ENCODE measurements at places on chromosomes 1 and 21.

- DNase-seq = no peak
These were observed 281.9 kb downstream of the USP25 start for GRCh38 chr21:16011719-16012118.

- no peak for DNase-seq
These were observed 74.1 kb upstream of the IRF2BP2 start for GRCh38 chr1:234683861-234684632.

DNA sequence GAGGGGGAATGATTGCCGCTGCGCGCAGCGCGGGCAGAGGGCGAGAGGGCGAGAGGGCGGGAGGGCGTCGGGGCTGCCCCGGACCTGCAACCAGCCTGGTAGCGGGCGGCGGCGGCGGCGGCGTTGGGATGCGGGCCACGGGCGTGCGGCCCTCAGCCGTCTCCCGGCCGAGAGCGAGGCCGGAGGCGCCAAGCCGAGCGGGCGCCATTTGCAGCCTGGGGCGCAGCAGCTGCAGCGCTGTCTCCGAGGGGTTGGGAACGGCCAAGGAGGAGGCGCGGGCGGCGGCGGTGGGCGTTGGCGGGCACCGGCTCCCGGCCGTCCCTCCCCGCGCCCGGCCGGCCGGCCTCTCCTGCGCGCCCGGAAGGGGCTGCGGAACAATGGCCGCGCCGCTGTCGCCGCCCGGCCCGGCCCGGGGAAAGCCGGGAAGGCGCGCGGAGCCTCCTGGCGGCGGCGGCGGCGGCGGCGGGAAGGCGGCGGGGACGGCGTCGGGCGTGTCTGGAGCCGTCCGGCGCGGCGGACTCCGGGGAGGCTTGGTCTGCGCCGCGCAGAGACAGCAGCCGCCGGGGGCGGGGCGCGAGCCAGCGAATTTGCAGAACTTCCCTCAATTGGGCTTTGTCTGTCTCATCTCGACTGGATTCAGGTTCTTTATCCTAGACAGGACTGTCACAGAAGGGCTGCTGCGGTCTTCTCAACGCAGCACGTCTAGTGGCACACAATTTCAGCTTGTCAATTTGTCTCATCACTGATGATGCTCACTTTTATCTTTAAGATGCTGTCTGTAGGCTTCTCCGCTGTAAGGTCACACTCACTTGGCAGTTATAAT lies 35.7 kb downstream of the ZBTB8B start:
- no peak for DNase-seq

- no peak for DNase-seq
These were observed 40.6 kb upstream of the LYST start for GRCh38 chr1:235907187-235907896.

- no peak for DNase-seq
These were observed 36.6 kb downstream of the TNFSF18 start for GRCh38 chr1:173014160-173014559.

- DNase-seq = no peak
These were observed 61.7 kb downstream of the ATF6 start for GRCh38 chr1:161827786-161828185.

DNA sequence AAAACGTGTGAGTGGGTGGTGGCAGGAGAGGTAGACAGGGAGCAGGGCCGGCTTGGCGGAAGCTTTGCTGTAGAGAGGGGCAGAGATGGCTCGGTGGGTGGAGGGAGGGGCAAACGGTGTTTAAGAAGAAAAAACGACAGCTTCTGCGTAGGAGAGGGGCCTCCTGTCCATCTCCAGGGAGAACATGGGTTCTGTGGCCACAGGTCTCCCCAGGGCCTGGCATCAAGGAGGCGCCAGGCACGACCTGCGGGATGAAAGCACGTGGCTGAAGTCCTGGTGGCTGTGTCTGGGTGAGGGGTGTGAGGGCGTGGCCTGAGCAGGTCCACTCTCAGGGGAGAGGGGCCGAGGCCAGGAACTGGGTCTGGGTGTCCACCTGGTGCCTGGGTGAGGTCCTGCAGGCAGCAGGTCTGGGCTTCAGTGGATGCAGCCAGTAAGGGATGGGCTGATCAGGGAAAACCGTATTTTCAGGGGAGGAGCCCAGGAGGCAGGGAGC lies 940 bp upstream of the PRKCZ start:
- no peak for DNase-seq

DNA sequence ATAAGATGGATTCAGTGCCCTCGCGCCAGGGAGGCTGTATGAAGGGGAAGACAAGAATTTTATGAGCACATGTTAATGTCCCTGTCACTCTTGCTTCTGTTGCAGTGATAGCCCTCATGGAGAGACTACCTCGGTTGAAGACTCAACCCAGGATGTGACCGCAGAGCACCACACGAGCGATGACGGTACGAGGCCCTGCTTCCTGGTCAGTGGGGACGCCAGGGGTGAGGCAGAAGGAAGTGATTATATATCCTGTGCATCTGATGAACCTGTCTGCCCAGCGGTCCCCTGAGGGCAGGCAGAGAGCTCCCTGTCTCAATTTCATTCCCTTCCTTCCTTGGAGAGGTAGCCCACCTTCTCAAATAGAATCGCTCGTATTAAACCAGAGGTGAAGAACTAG lies 20.0 kb upstream of the IKBKE start:
- no peak for DNase-seq

DNA sequence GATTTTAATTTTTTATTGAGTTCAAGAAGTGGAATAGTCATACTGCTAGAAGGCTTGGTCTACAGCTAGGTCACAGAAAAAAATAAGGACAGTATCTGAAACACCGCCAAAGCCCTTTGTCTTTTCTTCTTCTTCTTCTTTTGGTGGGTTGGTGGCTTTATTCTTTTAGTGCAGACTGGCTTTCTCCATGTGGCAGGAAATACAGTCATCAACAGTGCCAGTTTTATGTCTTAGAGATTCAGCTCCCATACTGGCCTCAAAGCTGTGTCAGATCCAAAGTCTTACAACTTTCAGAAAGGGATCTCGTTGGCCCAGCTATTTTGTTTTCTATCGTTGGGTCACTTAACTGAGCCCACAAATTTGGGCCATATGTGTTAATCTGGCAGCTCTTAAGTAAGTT lies 58.2 kb downstream of the FNBP1L start:
- DNase-seq = no peak

- DNase-seq = no peak
These were observed 13.7 kb downstream of the SKI start for GRCh38 chr1:2241820-2242219.

- no peak for DNase-seq
These were observed 7.6 kb upstream of the CDCP2 start for GRCh38 chr1:54160351-54160750.

- DNase-seq = no peak
These were observed 119.3 kb downstream of the HLCS start for GRCh38 chr21:36847189-36847588.

DNA sequence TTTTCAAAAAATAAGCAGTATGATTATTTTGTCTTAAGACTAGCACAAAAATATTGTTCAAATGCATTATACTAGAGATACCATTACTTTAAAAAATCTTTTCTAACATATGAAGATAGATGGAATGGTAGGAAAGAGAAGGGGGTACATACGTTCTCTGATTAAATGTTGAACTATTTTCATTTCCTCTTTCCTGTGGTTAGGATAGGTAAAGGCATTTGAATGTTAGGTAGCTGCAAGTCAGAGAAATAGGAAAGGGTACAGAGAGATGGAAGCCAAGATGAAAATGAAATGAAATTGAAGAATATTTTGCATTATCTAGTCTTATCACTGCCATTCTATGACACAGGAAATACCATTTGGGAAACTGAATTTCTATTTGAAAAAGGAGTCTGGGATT lies 28.3 kb downstream of the TLCD4 start:
- no peak for DNase-seq

GRCh38 chr1:211343607-211344006 lies 17.0 kb downstream of the TRAF5 start:
- no peak for DNase-seq

DNA sequence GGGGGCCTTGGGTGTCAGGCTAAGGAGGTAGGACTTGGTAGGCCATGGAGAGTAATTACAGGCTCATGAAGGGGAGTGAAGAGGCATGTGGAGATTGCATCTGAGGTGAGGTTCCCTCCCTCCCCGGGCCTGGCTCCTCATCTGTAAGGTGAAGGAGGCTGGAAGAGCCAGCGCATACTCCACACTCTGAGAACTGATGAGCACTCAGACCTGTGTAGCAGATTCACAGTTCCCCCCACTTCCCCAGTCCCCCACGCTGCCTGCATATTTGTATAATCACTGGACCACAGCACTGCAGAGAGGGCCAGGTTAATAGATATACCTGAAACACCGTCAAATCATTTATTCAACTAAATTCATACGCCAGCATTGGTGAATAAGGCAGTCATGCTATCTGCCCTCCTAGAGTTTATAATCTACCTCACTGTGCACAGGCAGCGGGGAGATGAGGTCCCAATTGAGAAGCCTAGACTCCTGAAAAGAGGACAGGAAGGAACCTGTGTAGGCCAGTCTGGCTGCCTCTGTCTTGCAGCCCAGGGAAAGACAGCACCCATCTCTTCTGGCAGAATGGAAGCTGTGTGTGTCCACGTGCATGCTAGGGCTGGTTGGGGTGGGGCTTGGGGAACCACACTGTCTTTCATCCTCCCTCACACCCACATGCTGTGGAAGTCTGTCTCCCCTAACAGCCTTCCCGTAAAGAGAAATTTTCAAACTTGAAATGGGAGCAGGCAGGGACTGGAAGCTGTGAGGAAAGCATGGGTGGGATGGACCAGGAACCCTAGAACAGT lies 110.6 kb upstream of the ATP1A1 start:
- no peak for DNase-seq

DNA sequence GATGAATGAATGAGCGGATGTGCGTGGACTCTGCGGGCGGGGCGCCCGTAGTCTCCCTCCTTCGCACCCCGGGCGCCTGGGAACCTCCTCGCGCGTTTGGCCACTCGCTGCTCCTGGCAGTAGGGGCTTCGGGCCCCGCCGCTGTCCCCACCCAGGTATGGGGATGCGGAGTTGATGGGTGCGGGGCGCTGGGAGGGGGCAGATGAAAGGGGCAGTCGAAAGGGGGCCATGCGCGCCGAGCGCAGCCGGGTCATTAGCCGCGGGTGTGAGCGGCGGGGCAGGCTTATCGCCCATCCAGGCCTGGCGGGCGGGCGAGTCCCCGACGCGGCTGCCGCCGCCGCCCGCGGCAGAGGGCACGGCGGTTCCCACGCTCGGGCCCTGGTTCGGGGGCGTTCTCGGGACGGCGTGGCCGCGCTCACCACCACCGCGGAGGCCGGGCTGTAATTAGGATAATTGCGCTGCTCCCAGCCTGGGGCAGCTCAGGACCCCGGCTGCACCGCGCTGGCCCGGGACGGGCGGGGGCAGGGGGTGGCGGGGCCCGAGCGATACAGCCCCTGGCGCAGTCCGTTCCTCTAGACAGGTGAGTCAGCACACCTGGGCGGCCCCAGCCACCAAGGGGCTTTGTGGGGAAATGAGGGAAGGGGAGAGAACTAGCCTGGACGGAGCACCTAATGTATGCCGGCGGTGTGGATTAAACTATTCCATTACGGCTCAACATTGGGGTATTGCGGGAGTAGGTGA lies 22.1 kb upstream of the CITED4 start:
- DNase-seq = no peak

- no peak for DNase-seq
These were observed 8.3 kb upstream of the C1orf167 start for GRCh38 chr1:11753555-11754208.

- no peak for DNase-seq
These were observed 36.0 kb upstream of the LRRN2 start for GRCh38 chr1:204721373-204722055.

GRCh38 chr1:241637046-241637590 lies 3.1 kb downstream of the CHML start:
- DNase-seq = no peak

DNA sequence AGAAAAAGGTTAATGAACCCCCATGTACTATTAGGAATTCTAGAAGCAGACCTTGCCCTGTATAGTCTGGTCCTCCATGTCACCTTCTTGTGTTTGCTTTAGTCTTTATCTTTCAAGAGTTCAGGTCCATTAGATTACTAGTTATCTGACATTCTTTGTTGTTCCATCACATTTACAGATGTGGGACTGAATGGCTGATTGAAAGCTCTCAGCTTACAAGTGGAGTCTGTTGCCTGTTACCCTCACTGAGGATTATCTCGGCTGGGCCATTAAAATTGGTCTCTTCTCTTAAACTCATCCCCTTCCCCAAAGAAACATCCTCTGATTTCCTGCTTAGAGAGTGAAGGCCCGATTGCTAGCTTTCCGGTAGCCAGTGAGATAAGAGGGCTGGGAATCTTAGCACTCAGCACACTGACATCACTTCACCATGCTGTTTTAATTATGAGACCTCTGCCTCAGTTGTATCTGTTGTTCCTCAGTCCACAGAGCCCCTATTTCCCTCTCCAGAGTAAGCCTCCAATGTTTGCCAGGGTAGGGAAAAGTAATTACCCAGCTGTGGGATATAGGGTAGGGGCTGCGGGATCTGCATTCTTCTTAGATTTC lies 76.8 kb downstream of the LPGAT1 start:
- no peak for DNase-seq

DNA sequence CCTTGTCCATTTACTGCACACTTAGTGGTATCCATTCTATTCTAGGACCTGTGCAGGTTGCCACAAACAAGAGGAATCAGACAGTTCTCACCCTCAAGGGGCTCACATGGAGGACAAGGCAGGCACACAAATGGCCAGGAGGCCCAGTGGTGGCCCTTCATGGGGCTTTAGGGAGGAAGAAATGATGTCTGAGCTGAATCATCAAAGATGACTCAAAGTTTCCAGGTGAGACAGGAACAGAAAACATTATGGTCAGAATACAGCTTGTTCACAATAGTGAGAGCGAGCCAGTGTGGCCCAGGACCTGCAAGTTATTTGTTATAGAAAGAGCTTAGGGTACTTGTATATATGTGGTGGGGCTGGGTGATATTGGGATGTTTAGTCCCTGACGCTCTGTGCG lies 26.4 kb downstream of the SHISAL2A start:
- DNase-seq = no peak

DNA sequence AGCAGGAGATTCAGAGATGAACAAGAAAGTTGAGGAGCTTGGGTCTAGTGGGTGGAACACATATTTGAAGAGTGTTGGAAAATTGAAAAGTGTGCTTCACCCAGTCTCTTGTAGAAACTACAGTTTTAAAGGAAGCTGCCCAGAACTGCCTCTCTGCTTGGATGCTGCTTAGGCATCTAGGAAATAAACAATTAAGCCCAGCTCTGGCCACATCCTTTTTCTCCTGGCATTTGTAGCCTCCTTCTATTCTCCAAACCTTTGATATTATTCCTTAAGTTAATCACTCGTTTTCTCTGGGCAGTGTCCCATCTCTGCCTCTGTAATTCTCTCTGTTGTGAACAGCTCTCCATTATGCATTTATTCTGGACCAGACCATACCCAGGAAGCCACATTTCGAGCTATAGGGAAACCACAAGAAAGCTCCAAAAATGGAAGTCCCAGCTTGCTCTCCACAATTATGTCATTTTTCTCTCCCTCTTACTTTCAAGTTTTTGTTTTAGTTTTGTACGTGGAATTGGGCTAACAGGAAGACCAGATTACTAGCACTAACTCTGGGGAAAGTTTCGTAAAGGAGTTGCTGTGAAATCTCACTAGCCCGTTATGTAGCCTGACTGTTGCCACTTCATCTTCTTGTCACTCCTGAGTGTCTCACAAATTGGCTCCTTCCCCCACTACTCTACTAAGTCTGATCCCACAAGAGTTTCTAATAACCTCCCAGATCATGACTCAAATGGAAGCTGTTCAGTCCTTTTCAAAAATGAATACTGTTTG lies 102.2 kb downstream of the NTMT2 start:
- DNase-seq = no peak
